Activated CD4-positive, alpha-beta T cell treated with anti-CD3 and anti-CD28 coated beads for 48 hours (primary cell): ENCODE measurements at places on chromosomes 2 and 18.

DNA sequence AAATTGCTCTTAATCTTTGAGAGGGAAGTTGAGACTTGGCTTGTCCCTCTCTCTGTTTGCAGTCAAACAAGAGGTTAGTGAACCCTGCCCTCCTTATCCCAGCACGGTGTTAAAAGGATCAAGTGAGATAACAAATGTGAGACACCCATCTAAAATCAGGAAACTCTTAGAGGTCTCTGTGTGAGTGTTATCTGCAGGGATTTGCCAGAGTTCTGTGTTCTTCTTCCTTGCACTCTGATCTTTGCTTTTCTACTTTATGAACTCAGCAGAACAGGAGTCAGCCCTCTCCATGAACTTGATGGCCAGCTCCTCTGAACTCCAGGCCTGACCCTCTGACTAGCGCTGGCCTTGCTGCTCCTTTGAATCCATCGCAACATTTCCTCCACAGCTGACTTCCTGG is 123.8 kb downstream of the NCKAP5 start:
- no peak for DNase-seq

DNA sequence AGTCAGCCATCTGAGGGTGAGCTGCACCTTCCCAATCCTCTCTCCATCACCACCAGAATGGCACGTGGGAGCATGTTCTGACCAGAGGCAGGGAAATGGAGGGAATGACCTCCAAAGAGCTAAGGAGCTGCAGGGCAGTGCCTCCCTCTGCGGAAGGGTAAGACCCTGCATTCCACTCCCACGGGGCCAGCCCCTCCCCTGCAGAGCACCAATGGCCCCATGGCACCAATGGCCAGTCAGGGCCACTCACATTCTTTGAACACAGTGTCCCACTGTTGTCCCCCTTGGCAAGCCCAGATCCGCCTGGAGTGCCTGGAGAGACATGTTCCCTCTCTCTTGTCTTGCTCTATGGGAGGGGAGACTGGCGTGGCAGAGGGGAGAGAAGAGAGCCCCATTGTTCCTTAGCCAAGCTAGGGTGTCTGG is 164.4 kb downstream of the TNS1 start:
- no peak for DNase-seq

GRCh38 chr2:24720310-24720709 is 72.9 kb downstream of the PTRHD1 start:
- no peak for DNase-seq

- no peak for DNase-seq
Measured at GRCh38 chr2:218387369-218388194, 5.5 kb downstream of the SLC11A1 start.

- no peak for DNase-seq
Measured at GRCh38 chr2:16284941-16285625, 344.7 kb downstream of the MYCN start.

- DNase-seq = no peak
Measured at GRCh38 chr2:14180333-14180732, 452.2 kb upstream of the LRATD1 start.

GRCh38 chr2:150332383-150332782 is 155.1 kb downstream of the RND3 start:
- DNase-seq = no peak

DNA sequence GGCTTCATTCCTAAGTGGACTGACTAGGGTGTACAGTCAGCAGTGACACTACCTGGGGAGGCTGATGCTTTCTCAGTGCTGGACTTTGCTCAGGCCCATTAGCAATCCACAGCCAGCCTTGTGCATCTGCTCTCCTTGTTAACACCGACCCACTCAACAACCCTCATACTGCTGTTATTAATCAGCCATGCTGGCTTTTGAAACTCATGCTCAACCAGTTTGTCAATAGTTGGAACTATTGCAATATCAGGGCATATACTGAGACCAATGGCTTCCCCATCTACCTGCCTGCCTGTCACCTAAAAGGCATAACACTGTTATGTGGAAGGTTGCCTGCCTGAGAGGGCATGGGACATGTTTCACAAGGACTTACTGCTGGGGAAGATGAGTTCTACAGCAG is 39.4 kb downstream of the GAD1 start:
- DNase-seq = no peak
